Activated CD4-positive, CD25-positive, alpha-beta regulatory T cell (primary cell): ENCODE measurements at places on chromosomes 12 and 14.

GRCh38 chr14:30798516-30798915 lies 75.8 kb upstream of the COCH start:
- DNase-seq, result no peak

- DNase-seq, result no peak
Measured at GRCh38 chr12:113660936-113661335, 189.3 kb upstream of the LHX5 start.

DNA sequence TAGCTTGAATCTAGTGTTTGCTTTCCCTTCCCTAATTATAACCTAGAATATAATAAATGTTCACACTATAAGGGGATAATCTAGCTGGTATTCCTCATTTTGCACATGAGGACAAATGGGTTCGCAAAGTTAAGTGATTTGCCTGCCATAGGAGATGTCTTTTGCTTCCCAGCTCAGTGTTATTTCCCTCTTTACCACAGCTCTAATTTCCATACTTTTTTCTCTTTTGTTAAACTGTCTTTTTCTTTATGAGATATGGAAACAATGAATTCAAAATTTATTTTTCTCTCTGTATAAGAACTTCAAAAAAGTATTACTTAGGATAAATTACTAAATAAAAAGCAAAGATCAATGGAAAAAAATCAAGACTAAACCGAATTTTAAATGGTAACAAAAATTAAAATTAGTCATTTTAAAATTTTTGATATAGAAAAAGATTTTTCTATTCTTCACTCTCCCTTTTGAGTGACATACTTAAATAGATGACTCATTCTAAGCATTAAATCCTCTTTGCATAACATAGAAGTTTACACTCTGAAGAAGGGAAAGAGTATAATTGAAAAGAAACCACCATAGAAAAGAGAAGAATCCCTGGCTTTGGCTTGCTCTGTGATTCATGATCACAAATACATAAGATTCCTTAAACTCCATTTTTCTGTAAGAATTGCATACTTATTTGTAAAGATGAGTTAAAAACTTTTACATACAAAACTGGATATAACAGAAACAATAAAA lies 97.3 kb downstream of the INSM2 start:
- DNase-seq, result no peak

DNA sequence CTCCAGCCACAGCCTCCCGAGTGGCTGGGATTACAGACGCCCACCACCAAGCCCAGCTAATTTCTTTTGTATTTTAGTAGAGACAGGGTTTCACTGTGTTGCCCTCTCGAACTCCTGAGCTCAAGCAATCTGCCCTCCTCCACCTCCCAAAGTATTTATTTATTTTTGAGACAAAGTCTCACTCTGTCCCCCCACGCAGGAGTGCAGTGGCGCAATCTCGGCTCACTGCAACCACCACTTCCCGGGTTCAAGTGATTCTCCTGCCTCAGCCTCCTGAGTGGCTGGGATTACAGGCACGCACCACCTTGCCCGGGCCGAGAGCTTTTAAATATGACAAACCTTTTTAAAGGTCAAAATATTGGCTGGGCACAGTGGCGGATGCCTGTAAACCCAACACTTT lies 14.6 kb downstream of the NUMB start:
- DNase-seq, result no peak

GRCh38 chr14:106729551-106729950 lies 1203.2 kb downstream of the TMEM121 start:
- no peak for DNase-seq

GRCh38 chr14:80110721-80111120 lies 100.6 kb downstream of the DIO2 start:
- no peak for DNase-seq

GRCh38 chr14:95256776-95257060 lies 63.0 kb downstream of the CLMN start:
- no peak for DNase-seq

- no peak for DNase-seq
Measured at GRCh38 chr12:57693317-57693658, 644 bp upstream of the OS9 start.

GRCh38 chr12:132543298-132544079 lies 53.5 kb downstream of the FBRSL1 start:
- no peak for DNase-seq

GRCh38 chr14:81423504-81423903 lies 23.4 kb upstream of the STON2 start:
- DNase-seq, result no peak

DNA sequence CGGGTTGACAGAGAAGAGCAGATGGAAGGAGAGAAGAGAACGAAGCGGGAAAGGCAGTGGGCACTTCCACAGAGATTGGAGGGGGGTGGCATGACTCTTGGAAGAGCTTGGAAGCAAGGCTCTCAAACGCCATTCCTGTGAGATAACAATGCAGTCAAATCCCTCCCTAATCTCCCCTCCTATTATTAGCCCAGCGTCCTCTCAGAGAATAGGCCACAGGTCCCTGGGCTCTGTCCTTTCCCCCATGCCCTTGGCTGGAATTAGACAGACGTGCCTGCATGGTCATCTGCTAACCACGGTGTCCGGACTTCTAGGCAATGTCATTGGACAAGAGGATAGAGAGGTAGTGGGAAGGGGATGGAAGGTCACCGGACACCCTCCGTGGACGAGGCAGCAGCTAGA lies 8.0 kb upstream of the MYH7 start:
- no peak for DNase-seq

DNA sequence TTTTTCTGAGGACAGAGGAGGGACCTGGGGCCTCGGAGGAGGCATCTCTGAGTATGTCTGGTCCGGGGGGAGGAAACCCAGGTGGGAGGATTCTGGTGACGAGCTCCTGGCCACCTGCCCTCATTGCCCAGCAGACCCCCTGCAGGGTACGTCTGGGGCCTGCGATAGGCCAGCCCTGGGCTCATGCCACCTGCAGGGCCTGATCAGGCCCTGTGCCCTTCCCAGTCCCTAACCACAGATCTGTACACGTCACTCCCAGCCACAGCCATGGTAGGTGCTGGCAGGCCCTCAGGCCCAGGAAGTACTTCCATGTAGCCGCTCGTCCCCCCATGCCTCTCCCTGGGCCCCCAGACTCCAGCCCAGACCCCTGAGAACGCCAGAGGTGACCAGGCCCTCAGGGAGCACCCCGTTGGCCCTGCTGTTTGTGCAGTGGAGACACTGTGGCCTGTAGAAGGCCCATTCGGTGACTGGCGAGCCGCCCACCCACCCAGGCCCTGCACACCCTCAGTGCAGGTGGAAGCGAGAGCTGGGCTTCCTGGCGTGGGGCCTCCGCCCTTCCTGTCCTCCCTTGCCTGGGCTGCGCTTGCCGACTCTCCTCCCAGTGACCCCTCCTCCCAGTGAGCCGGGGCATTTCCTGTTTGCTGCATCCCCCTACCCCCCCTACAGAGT lies 5.7 kb downstream of the INF2 start:
- DNase-seq, result no peak

DNA sequence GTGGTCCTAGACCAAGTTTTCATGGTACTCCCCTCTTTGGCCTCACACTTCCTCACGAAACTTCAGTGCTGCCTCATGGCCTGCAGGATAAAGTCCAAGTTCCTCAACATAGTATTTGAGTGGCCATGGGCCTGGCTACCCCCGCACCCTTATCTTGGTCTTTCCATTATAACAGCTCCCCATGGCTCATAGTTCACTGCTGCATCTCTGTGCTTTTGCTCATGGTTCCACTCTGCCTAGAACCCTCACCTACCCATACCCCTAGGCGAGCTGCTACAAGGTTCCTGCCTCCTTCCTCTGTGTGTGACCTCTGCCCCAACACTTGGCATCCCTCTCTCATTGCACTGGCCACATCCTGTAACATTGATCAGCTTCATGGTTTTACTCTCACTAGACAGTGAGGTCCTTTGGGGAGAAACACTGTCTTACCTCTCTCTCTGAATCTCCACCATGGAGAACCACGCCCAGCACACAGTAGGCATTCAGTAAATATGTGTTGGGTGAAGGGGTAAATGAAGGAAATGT lies 158.9 kb downstream of the GPR65 start:
- DNase-seq, result no peak

GRCh38 chr12:104600790-104601739 lies 144.3 kb downstream of the CHST11 start:
- no peak for DNase-seq

DNA sequence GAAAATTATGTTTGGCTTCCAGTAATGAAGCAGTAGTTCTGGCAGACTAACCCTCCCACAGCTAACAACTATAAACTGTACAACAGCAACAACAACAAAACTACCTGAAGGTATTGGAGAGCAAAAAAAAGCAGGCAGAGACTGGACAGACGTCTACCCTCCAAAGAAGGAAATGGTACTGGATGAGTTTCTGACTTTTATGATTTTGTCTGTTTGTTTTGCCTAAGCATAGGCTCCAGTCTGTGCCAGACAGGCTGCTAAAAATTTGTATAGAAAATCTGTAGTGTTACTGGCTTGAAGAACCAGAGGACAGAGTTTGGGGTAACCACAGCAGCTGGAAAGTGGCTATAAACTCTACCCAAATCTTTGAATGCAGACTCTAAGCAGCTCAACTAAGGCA lies 131.3 kb downstream of the SLC25A47 start:
- DNase-seq, result no peak

DNA sequence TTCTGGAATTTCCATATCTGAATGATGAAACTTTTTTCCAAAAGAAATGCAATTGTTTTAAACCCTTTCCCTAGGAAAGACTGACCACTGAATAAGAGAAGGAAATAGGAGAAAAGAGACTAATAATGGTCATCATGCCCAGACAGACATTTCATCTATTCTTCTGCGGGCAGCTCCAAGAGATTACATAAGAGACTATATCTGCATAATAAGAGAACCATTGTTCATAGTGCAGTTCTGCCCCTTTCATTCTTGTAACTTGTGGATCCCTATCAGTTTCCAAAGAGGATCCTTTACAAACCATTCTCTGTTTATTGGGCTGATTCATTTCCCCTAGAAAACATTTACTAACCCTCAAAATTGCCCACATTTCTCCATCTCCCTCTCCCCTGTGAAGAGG lies 197.8 kb downstream of the FSCB start:
- DNase-seq, result no peak

GRCh38 chr12:4308334-4308950 lies 12.6 kb upstream of the TIGAR start:
- DNase-seq, result no peak

DNA sequence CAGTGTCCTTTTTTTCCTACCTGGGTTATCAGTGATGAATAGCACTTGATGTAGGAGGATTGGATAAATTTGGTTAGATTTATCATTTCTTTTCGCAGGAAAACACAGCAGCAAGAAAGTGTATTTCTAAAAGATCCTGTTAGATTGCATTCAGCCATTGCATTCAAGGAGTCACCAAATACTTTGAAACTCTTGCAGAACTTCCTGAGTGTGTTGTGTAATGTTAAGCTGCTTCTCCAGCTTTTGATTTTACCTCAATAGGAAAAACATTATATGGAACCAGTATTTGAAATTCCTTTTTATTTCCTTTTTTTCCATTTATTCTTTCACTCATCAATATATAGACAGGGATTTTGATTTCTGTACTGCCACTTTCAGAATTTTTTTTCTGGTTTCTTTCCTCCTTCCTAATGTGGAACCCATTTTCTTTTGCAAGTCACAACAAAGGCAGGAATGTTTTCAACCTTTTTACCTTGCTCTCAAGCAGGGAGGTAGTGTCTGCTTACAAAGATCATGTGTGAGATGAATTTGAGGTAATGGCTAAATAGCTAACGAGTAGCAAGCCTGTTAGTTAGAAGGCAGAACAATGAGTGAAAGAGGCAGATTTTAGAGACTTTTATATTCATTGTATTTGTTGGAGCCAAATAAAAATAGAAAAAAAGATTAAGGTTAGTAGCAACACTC lies 56.2 kb downstream of the PPHLN1 start:
- DNase-seq, result no peak

GRCh38 chr12:11242656-11243055 lies 26.9 kb downstream of the PRB3 start:
- no peak for DNase-seq

DNA sequence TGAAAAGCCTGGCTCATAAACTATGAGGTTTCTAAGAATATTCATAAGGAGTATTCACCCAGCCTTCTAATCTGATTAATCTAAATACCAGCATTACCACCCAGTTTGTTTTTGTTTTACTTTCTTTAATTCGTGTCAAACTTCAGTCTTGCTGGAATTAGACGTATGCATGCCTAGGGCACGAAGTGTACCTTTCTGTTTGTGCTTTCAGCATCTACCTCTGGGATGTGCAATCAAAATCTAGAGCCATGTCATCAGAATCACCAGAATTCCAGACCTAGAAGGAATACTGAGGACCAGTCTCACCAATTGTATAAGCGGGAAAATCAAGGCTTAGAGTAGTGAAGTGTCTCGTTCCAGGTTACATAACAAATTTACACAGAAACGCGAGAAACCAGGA lies 57.3 kb downstream of the KITLG start:
- no peak for DNase-seq

DNA sequence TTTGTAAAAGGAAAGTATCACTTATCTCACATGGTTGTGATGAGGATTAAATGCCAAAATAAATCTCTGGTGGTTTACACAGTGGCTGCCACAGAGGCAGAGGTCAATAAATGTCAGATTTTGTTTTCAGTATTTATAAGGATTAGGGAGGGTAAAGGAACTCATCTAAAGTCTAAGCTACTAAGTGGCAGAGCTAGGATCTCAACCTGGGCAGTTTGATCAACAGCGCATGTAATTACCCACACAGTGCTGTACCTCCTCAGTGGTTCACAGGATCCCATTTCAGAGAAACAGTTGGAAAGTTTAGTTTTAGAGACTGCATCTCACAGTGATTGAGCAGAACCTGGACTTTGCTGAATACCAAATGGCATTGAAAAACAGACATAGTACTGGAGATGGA lies 44.9 kb upstream of the RIC8B start:
- DNase-seq, result no peak

- DNase-seq, result no peak
Measured at GRCh38 chr12:28552251-28552970, 362.2 kb downstream of the CCDC91 start.

GRCh38 chr14:100146531-100147091 lies 12.8 kb downstream of the DEGS2 start:
- DNase-seq, result no peak

GRCh38 chr12:18979401-18980126 lies 150.0 kb upstream of the PLEKHA5 start:
- no peak for DNase-seq

DNA sequence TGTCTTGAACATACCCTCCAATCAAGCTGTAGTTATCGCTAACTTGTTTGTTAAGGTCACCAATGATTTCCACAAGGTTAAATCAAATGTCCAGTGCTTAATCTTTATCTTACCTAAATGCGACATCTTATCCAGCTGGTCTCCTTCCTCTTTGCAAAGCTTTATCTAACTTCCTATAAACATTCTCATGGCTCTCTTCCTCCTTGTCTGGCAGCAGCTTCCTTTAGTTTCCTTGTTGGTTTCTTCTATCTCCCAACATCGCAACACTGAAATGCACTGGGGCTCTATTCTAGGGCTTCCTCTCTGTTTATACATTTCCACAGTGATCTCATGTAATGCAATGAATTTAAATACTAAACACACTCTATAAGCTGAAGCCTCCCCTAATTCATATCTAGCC lies 28.7 kb downstream of the UBE2N start:
- no peak for DNase-seq

DNA sequence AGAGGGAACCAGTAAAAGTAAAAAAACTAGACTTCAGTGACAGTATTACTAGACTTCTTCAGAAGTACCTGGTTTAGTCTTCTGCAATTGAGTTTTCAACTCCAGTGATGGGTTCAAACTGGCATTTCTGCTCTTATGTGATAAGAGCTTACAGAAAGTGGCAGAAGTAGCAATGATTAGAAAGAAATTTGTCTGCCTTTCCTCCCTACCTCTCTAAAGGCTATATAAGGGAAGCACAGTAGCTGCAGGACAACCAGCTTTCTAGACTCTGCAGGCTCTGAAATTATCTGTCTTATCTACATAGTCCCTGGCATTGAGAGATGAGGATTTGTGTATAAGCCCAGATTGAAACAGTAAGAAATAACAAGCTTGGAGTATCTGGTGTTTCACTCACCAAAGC lies 107.5 kb downstream of the DAAM1 start:
- no peak for DNase-seq
